ENCODE measurements at places on chromosomes 1 and 21.

GRCh38 chr1:157725221-157725577 lies 24.6 kb upstream of the FCRL3 start:
- DNase-seq: no peak

- no peak for DNase-seq
Observed at GRCh38 chr1:100252901-100253300, 3.3 kb upstream of the DBT start.

DNA sequence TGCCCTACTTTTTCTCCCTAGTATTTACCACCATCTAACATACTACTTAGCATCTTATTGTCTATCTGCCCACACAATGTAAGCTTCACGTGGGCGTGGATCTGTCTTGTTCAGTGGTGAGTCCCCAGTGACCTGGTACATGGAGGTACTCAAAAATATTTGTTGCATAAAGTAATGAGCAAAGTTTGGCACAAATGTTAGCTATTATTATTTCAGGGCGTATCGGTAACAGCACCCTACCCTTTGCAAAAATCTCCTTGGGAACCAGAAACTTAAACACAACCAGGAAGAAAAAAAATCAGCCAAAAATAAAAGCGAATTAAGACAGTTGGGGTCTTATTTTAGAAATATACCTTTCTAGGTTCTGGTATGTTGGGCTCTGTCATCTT lies 454 bp upstream of the NENF start:
- DNase-seq: no peak

DNA sequence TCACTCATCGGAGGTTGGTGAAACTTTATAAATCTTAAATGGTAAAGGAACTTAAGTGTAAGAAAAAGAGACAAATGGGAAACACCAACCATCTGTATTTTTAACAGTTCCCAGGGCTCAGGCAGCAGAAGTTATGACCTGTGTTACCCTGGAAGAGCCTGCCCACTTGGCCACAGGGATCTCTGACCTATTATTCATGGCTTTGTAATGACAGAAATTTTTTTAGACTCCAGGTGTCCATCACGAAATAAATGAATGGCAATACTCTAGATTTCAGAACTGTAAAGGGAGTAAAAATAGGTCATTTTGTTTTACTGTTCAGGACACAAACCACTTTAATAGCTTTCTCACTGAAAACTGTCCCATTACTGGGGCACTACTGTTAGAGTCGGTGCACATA lies 389.8 kb downstream of the VAV3 start:
- DNase-seq: no peak

- DNase-seq: no peak
Observed at GRCh38 chr1:79041666-79042065, 35.1 kb upstream of the ADGRL4 start.

DNA sequence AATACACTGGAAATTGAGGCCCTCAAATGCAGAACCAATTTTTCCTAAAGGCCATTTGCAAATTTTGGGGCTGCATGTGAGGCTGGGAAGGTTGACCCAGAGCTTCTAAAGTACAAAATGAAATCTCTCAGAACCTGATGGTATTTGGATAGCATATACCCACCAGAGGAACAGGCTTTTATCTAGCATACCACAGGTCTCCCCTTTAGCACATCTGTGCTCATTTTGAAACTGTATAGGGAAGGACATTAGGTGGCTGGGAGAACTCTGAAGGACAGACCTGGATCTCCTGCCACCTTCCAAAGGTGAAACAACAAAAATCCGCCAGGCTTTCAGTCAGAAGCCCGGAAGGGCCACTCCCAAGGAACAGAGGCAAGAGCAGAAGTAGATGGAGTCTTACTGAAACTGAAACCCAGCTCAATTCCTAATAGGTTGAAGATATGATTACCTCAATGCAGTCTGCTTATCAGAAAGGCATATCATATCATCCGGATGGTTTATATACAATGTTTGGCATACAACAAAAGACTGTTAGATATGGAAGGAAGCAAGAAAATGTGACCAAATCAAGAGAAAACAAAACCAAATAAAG lies 11.6 kb downstream of the CD55 start:
- DNase-seq: no peak

DNA sequence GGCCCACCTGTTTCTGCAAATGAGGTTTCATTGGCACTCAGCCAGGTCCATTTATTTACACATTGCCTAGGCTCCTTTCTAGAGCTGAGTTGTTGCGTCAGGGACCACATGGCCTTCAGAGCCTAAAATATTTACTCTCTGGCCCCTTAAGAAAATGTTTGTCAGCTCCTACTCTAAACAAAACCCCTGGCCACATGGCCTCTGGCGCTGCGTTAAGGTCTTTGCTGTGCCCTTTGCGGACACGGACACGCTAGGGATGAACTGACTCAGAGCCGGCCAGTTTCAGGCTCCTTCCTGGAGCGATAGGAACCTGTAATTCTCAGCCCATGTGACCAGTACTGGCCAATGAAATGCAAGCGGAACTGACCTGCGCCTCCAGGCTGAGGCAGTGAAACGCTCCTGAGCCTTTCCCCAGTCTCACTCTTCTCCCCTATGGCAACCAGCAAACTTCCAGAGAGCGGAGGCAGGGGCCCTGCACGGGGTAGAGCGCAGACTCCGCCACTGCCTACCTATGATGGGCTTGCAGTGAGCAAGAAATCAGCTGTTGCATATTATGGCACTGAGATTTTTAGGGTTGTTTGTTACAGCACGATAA lies 160.3 kb downstream of the ETS2 start:
- DNase-seq: no peak

- no peak for DNase-seq
Observed at GRCh38 chr21:35366394-35367080, 317.4 kb upstream of the RUNX1 start.

GRCh38 chr21:26842974-26843932 lies 2.0 kb downstream of the ADAMTS1 start:
- peak; percentile 29 for DNase-seq

- no peak for DNase-seq
Observed at GRCh38 chr1:4485398-4485797, 169.0 kb upstream of the AJAP1 start.

GRCh38 chr1:916173-917075 lies 7.3 kb upstream of the SAMD11 start:
- no peak for DNase-seq

DNA sequence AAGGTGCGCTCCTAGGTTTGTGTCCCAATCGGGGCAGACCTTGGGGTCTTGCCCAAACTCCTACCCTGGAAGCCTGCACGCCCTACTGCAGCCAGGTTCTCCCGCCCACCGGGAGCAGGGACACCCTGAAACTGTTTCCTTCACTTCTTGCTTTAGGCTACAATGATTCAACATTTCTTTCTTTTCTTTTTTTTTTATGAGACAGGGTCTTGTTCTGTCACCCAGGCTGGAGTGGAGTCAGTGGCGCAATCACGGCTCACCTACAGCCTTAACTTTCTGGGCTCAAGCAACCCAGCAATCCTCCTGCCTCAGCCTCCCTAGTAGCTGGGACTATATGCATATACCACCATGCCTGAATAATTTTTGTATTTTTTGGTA lies 75.8 kb downstream of the ITPKB start:
- DNase-seq: no peak

DNA sequence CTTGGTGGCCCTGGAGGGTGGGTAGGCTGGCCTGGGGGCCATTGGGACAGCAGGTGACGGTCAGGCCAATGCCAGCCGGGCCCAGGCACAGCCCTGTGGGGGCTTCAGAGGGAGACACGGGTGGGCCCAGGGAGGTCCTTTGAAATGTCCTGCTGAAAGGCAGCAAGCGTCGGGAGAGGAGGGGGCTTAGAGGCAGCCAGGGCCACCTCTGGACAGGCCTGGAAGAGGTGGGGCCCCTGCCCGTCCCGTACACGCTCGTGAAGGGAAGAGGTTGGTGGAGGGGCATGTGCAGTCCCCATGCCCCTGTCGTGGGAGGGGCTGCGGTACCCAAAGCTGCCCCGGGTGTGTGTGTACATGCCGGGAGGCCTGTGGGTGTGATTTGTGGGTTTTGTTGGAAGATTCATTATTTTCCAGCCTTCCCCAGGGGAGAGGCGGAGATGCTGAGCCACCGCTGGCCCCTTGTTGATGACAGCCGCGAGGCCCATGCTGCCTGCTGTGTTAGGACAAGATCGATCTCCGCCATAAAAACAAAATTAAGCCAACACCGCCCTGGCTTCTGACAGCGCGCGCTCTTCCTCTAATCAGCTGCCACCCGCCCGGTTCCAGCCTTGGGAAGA lies 3.4 kb upstream of the PLCH2 start:
- no peak for DNase-seq

DNA sequence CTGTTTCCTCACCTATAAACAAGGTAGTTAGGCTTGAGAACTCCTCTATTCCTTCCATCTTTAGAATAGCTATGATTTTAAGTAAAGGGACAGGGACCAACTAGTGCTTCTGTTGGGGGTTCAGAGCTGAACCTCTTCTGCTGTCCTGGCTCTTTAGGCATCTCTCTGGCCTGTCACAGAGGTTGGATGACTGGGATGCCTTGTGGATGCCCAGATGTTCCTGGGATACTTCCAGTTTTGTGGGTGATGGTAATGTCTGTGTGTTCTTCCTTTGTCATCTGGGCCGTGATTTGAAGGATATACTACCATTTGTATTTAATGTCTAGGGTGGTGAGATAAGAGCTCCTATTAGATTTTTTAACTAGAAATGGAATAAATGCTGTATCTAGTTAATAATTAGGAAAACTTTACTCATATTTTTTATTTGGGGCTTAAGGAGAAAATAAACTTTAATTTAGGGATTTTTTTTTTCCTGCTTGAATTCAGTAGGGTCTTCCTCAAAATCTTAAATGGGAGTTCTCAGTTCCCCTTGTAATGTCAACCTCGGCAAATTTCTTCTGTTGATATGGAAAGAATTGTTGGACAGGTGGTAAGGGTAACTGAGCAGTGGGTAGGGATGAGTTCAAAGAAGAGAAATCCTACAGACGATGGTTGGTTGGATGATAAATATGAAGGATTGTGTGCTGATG lies 47.2 kb downstream of the LAMC1 start:
- no peak for DNase-seq

- peak; percentile 55 for DNase-seq
Observed at GRCh38 chr1:204151552-204152309, at the start of gene ETNK2. ETNK2 (minus strand) TSS chr1:204152044; CDS start chr1:204151852, 192 bp downstream.

DNA sequence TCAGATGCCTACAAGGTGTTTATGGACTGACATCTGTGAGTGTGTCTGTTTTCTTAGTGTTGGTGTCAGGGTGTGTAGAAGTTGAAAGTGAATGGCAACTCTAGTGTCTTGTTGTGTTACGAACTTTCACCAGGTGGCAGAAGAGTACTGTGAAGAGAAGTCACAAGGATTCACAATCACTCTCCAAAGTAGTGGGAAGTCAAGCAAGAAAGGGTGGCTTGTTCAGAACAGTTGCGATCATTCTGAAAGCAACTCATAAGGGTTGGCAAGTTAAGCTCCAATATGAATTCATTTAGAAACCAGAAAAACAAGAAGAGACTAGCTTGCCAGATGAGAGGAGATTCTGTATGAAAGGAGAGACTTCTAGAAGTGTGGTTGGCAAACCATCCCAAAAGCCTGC lies 86.1 kb downstream of the FASLG start:
- DNase-seq: peak; percentile 26

- DNase-seq: no peak
Observed at GRCh38 chr1:53951697-53952096, 5.5 kb downstream of the LRRC42 start.

DNA sequence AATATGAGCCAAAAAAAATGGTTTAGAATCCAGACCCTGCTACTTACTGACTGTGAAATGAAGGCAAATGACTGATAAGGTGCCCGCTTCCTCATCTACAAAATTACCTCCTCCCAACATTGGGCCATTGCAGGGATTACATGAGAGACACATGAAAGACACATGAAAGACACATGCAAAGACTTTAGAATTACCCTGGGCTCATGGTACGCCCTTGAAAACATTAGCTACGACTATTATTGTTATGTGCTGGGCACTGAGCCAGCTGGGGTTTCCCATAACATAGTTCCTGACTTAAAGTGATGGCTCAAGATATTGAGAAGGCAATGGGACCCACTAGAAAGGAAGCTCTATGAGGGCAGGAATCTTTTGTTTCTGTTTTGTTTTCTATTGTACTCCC lies 43.7 kb upstream of the KANK4 start:
- no peak for DNase-seq

DNA sequence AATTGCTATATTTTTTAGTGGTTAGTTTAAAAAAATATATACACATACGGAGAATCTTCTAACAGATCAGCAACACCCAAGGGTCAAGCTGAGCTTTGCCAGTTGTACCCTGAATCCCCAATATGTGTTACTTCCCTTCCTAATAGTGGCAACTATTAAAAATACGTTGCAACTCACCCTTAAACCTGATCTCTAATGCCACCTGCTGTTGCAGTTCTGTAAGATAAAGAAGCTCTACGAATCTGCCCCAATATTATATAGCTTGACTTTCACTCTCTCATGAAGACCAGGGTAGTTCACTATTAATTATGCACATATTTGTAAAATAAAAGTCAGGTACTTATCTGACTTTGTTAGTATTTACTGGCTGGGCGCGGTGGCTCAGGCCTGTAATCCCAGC lies 58.4 kb downstream of the ASH1L start:
- DNase-seq: no peak

DNA sequence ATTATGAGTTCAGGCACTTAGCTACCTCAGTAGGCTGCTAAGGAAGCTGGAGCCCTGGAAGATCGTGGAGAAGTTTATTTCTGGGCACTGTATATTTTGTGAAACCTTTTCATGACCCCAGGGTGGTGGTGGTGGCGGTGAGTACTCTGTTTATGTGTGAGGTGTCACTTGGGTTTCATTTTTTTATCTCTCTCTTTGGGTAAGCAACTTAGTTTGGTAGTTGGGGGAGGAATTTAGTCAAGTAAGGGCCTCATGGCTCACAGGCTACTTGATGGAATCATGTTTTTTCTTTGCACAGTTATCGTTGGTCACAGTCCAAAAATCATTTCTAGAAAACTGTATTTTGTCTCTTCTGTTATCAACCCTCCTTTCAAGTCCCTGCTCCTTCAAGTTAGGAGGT lies 33.9 kb downstream of the C1orf141 start:
- no peak for DNase-seq

DNA sequence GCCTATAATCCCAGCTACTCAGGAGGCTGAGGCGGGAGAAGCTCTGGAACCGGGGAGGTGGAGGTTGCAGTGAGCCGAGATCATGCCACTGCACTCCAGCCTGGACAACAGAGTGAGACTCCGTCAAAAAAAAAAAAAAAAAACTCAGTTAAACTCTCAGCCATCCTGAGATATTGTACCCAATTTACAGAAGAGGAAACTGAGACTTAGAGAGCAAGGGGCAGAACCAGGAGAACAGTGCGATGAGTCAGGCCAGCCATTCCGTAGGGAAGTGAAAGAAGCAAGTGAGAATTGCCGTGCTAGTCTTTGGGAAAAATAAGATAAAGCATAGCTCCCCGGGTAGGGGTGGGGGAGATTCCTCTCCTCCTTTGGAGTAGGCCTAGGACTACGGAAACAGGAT lies 69.7 kb downstream of the SETD4 start:
- no peak for DNase-seq

Data from activated CD4-positive, alpha-beta memory T cell treated with anti-CD3 and anti-CD28 coated beads for 36 hours (primary cell).